ENCODE measurements at places on chromosomes 5 and 9. TPM values are rescaled to one million over a fixed set of nuclear protein-coding genes. Genes with fewer than 3 reads are reported as not detected.

PCDH1 gene
- 3.5 TPM for total RNA-seq

GADD45G gene
- total RNA-seq = 0.64 TPM

PDGFRB gene
- 341 TPM for total RNA-seq

TLX3 gene
- not detected for total RNA-seq

CMYA5 gene
- total RNA-seq = 1.7 TPM

SPATA31C1 gene
- not detected for total RNA-seq

CENPH gene
- total RNA-seq = 11.9 TPM

Measured in fibroblast of villous mesenchyme (primary cell).